ENCODE measurements at places on chromosomes 1 and 21. TPM values are rescaled to one million over a fixed set of nuclear protein-coding genes. Genes with fewer than 3 reads are reported as not detected.

Gene CCDC24
- 5.3 TPM for total RNA-seq

Gene SPTA1
- not detected for total RNA-seq

Gene CLCC1
- 35.1 TPM for total RNA-seq

GRCh38 chr1:94471271-94471670 is 53.1 kb downstream of the ABCD3 start:
- DNase-seq, result no peak
- H3K4me1 ChIP-seq, result no peaks in the 10 kb centered on the region
- H3K27me3 ChIP-seq, result no peaks in the 10 kb centered on the region
- H3K27ac ChIP-seq, result no peak overlapping the region

- no peaks in the 10 kb centered on the region for H3K27me3 ChIP-seq
- no peaks in the 10 kb centered on the region for H3K36me3 ChIP-seq
- DNase-seq, result no peak
- peaks cover 5% of the 10 kb centered on the region for H3K4me1 ChIP-seq
These were observed 9.0 kb upstream of the ARID1A start for GRCh38 chr1:26686795-26687194.

Gene SLC9A1
- 62.4 TPM for total RNA-seq

Measured in upper lobe of right lung (tissue), 1 donor.